Vein endothelial cell (primary cell): ENCODE measurements at places on chromosomes 12 and 14. TPM values are rescaled to one million over a fixed set of nuclear protein-coding genes. Genes with fewer than 3 reads are reported as not detected.

The CD9 gene
- 824 and 1,145 TPM in 2 replicates for total RNA-seq

The ARG2 gene
- total RNA-seq = 18.5 and 20.6 TPM in 2 replicates

The ART4 gene
- total RNA-seq = 23.8 and 42.1 TPM in 2 replicates

The IFNG-AS1 gene
- total RNA-seq = not detected in 2 replicates
